ENCODE measurements at places on chromosomes 1 and 21.
A peak's percentile ranks its signal among the peaks of the same experiment; 100 is the strongest.

DNA sequence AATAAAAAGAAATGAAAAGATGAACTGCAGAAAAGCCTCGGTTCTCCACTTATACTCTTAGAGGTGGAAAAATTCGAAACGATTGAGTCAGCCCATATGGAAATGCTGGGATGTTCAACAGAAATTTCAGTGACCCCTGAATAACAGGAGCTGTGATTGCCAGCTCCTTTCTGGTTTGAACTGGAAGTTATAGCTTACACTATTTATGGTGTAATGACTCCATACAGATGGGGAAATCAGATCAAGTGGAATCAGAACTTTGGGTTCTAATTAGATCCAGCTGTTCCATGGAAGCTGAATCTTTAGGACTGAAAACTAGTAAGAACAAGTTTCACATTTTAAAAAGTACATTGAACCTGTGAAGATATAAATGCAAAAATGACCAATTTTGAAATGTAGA lies 569.3 kb upstream of the ZRANB2 start:
- DNase-seq: no peak

- DNase-seq: peak; percentile 84
Measured at GRCh38 chr1:243287652-243288051, 31.8 kb downstream of the SDCCAG8 start.

GRCh38 chr1:93749894-93750301 lies 68.3 kb upstream of the BCAR3 start:
- DNase-seq: peak; percentile 70

DNA sequence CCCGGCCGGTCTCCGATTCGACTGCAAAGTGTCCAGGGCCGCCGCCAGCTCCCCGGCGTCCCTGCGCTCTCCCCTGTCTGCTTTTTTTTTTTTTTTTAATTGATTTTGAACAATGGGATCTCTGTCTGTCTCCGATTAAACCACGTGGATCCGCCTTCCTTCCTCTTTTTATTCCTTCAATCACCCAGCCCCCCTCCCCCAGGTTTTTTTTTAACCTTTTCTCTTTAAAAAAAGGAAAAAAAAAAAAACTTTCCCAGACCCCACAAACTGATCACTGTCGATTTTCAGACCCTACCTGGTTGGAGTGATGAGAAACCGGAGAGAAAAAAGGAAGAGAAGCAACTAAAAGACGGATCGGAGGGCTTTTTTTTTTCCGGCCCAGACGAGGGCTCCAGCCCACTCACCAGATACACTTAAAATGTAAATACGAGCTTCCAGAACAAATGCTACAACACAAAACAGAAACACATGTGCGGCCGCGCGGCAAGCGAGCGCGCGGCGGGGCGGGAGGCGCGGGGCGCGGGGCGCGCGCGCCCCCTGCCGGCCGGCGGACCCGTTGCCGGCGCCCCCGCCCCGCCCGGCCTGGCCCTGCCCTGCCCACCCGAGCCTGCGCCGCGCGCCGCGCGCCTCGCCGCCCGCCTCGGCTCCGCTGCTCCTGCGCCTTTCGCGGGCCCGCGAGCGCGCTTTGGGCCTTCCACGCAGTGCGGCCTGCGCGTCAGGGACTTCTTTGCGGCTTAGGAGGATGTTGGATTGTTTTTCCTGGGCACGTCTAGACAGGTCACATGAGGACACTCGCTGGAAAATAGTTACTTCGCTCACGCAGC lies at the start of gene RCC2:
TSS of gene RCC2 (minus strand) at position 428 of the 824 bp plus-strand sequence. CDS start 1,163 bp downstream, outside the sequence.
- DNase-seq: peak; percentile 85

- DNase-seq: peak; percentile 69
Measured at GRCh38 chr1:205365945-205366463, 9.3 kb upstream of the KLHDC8A start.

DNA sequence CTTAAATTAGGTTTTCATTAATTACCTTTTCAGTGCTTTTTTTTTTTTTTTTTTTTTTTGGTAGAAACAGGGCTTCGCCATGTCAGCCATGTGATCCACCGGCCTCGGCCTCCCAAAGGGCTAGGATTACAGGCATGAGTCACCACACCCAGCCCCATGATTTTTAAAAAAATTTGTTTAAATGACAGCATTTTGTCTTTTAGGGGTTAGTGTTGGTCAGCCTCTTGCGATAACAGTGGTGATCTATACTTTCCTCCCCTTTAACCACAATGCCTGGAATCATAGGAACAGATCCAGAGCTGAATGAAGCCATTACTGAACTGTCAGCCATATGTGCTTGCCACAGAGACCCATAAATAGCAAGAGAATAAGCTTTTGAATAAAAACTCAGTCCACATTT lies 73.9 kb downstream of the CACHD1 start:
- no peak for DNase-seq

DNA sequence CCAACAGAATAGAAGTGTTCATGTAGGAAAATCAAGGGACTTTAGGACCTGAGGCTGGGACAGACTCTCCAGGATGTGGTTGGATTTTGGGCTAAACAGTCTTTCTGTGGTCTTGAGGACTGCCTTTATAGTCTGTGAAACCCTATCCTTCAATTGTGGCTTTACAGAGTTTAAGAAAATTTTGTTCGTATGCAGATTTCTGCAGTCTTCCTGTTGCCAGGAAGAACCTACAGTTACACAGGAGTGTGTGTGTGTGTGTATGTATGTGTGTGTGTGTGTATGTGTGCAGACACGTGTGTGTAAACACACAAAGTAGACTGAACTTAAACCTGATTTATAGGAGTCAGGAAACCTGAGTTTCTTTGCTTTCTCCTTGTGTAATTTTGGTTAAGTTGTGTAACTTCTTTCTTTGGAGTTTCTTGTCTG lies 22.8 kb downstream of the NEK7 start:
- DNase-seq: peak; percentile 48

DNA sequence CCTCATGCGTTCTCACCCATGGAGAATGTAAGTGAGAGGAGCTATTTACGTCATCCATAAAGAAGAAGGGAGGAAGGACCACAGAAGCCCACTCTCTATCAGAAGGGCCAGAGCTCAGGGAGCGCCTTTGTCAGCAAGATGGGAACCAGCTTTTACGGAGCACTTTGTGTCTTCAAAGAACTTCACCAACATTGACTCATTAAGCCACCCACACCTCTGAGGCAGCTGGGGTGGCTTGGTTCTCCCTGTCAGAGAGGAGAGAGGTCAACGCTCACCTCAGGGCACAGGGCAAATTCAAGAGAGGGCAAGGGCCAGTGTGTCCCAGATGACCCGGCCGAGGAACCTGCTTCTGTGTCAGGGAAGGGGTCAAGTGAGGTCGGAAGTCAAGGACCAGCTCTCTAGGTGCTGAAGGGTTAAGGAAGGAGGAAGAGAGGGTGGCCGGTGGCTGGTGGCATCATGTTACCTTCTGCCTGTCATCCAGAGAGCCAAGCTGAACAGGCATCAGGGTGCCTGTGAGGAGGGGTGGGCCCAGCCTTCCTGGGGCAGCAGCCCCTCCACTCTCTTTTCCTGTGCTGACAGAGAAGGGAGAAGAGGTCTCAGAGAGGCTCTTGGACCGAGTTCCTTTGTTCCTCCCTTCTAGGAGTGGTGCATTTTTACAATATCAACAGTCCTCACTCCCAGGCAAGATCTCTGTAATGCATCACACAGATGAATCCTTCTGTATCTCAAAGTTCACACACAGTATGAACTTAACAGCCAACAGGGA lies 109.0 kb downstream of the ETS2 start:
- DNase-seq: peak; percentile 40

GRCh38 chr1:223135176-223135942 lies 7.7 kb downstream of the TLR5 start:
- DNase-seq: peak; percentile 79

GRCh38 chr21:26087223-26087918 lies 83.2 kb downstream of the APP start:
- DNase-seq: no peak

DNA sequence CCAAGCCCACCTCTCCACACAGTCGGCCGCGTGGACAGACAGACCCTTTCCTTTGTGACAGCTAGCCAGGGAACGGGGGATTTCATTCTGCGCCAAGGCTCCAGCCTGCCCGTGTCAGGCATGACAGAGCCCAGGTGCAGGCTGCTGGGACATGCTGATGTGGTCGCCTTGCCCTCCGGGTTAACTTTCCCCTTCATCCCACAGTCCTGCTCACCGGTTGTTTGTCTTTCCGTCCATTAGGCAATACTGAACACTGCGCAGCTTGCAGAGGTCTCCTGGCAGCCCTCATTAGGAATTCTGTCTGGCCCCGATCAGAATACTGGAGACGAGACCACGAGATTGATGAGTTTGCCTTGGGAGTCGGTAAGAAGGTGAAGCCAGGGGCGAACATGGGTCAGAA lies 62.8 kb downstream of the SPSB1 start:
- no peak for DNase-seq

DNA sequence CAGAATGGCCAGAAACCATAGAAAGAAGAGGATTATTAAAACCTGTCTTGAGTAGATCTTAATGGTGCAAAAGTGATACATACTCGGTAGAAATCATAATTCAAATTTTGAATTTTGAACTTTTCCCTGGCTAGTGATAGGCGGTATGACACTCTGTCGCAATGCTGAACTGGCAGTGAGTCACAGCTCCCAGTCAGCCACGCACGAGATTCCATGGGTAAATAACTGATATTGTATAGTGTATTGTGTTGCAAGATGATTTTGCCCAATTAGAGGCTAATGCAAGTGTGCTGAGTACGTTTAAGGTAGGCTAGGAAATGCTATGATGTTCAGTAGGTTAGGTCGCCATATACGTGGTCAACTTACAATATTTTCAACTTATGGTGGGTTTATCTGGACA lies 207.0 kb downstream of the SIPA1L2 start:
- no peak for DNase-seq

GRCh38 chr1:63189677-63190076 lies 132.7 kb upstream of the FOXD3 start:
- DNase-seq: no peak

- peak; percentile 86 for DNase-seq
Measured at GRCh38 chr1:206905295-206906164, 8.3 kb downstream of the IL24 start.

DNA sequence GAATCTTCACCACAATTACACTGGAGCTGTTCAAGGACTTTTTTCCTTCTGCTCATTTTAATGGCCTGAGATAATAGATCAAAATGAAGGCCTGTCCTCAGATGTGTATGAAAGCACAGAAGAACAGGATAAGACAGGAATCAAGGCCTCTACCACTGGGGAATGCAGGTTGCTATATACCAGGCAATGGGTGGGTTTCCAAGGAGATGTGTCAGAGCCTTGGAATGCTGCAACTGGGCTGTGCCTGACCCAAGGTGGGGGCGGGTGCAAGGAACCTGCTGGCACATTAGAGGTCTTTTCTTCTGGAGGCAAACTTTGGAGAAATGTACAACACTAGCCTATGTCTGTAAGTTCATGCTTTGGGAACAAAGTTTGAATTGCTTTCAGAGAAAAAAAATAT lies 21.7 kb upstream of the LAMC2 start:
- peak; percentile 61 for DNase-seq

GRCh38 chr1:12811409-12811784 lies 19.8 kb downstream of the PRAMEF11 start:
- no peak for DNase-seq

DNA sequence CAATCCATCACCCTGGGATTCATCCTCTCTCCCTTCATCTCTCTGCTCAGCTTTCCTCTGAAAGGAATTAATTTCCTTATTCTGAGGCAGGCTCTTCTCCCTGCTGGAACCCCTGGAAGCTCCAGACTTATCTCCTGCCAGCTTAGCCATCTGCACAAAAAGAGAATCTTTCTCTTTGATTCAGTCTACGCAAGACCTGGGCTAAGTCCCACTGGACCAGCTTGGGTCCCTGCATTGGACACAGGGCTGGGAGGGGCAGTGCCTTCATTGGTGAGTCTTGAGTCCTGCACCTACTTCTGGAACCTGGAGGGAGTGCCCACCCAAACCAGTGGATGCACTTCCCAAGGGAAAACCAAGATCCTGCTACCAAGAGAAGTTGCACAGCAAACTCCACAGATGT lies 271.7 kb upstream of the CSF3R start:
- no peak for DNase-seq
